Upper lobe of right lung (tissue), 1 donor: ENCODE measurements at places on chromosomes 1 and 21. TPM values are rescaled to one million over a fixed set of nuclear protein-coding genes. Genes with fewer than 3 reads are reported as not detected.

The OR2T2 gene
- total RNA-seq: not detected

- DNase-seq: no peak
These were observed 63.7 kb downstream of the PRDM16 start for GRCh38 chr1:3132660-3133059.

The TFF2 gene
- not detected for total RNA-seq

The PROX1 gene
- total RNA-seq: 14.1 TPM

The HMGCS2 gene
- total RNA-seq: not detected

- DNase-seq: no peak
These were observed 122.7 kb downstream of the PSMG1 start for GRCh38 chr21:39060485-39061083.

The ADAMTS1 gene
- 122 TPM for total RNA-seq

DNA sequence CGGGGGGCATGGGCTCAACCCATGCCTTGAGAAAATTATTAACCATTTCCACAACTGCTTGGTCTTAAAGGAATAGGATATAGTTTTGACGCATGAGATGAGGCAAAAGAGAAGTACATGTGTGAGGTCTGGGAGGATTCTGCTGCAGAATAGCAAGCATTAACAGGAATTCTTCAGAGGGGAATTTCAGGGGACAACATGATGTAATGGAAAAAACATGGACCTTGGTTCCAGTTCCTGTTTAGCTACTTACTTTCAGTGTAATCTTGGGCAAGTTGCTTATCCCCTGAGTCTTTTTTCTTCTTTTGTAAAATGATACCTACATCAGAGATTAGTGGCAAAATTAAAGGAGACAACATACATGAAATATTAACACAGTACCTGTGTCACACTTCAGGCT is 85.6 kb downstream of the PRRX1 start:
- DNase-seq: no peak

The HTR1D gene
- total RNA-seq: 0.93 TPM

DNA sequence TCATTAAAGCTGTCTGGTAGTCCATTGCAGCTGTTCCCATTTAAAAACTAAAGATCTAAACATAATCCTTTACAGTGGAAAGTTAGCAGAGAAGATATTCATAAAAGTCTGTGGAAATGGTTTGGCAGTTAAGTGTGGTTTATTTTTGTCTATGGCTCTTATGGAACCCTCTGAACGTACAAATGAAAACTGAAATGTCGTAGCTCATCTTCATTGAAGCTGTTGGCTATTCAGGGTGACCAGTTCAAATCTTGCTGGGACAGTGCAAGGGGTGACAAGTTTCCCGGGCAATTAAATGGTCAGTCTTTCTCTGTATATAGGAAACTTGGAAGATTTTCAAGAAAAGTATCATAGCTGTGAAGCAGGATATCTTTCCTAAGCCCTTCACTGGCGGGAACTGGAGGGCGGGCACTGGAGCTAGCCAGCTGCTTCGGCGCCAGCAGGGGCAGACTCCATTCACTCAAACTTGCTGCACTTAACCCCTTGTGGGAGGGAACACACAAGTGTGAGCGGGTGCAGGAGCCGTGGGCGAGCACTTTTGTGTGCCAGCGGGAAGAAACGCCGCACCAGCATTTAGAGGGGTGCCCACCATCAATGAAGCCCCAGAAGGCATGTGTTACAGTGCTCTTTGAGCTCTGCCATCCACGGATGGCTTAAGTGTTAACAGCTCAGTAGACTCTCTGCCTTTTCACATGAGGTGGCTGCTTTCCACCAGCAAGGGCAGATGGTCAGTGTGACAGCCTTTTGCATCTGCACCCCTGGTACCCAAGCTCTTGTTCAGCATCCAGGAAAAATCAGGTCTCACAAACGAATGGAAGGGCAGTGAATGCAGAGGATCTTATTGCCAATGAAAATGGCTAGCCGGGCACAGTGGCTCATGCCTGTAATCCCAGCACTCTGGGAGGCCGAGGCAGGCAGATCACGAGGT is 232.1 kb upstream of the KAZN start:
- DNase-seq: no peak

DNA sequence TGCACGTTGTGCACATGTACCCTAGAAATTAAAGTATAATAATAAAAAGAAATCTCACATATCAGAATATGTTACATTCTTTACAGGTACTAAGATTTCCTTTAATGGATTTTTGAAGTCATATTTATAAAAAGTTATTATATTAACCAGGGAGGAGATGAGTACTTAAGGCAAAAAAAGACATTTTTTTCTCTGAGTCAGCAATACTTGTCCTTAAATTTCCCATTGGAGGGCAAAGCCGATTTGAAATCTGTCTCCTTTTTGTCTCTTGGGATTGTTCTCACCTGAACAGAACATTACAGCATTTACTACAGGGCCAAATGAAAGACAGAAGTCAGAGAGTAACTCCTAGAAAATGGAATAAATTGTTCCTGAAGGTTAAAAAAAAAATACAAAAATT is 26.3 kb upstream of the SLC16A1 start:
- no peak for DNase-seq

- no peak for DNase-seq
These were observed 16.7 kb downstream of the DISC1 start for GRCh38 chr1:231643071-231643934.
